Adrenal gland (tissue), 19 donors: ENCODE measurements at places on chromosomes 4 and X. TPM values are rescaled to one million over a fixed set of nuclear protein-coding genes. Genes with fewer than 3 reads are reported as not detected.

- no peaks in the 10 kb centered on the region for H3K36me3 ChIP-seq
- no peak overlapping the region for H3K27ac ChIP-seq
- peaks cover 7% of the 10 kb centered on the region for H3K4me1 ChIP-seq
- no peaks in the 10 kb centered on the region for H3K27me3 ChIP-seq
- peak; percentile 87 for DNase-seq
- H3K4me3 ChIP-seq: no peak overlapping the region
Observed at GRCh38 chrX:17597836-17598439, 139.4 kb upstream of the SCML1 start.

- no peak for DNase-seq
- H3K4me1 ChIP-seq: no peaks in the 10 kb centered on the region
- no peak overlapping the region for H3K4me3 ChIP-seq
- no peak overlapping the region for H3K27ac ChIP-seq
Observed at GRCh38 chr4:8516996-8517550, 63.1 kb upstream of the GPR78 start.

GRCh38 chr4:146049802-146050201 is 111.2 kb upstream of the ZNF827 start:
- H3K27ac ChIP-seq: no peak overlapping the region
- no peak overlapping the region for H3K4me3 ChIP-seq
- DNase-seq: no peak
- H3K36me3 ChIP-seq: no peaks in the 10 kb centered on the region
- no peaks in the 10 kb centered on the region for H3K4me1 ChIP-seq

DNA sequence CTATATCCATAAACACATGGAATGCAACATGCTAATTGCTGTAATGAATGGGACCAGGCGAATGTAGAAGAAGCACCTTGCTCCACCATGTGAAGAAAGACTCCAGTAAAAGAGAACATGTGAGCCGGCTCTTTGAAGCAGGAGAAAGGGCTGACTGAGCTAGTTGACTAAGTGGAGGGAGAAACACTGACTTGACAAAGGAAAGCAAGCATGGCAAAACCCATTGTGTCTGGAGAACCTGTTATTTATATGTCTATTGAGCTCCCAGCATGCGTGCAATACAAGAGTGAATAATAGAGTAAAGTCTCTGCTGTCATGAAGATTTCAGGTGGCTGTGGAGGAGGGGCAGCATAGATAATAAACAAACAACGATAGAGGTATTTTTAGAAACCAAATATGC is 559.9 kb downstream of the RAB28 start:
- no peak overlapping the region for H3K27ac ChIP-seq
- H3K36me3 ChIP-seq: no peaks in the 10 kb centered on the region
- H3K27me3 ChIP-seq: no peaks in the 10 kb centered on the region
- no peak for DNase-seq

The FGG gene
- 5.7 TPM for total RNA-seq

DNA sequence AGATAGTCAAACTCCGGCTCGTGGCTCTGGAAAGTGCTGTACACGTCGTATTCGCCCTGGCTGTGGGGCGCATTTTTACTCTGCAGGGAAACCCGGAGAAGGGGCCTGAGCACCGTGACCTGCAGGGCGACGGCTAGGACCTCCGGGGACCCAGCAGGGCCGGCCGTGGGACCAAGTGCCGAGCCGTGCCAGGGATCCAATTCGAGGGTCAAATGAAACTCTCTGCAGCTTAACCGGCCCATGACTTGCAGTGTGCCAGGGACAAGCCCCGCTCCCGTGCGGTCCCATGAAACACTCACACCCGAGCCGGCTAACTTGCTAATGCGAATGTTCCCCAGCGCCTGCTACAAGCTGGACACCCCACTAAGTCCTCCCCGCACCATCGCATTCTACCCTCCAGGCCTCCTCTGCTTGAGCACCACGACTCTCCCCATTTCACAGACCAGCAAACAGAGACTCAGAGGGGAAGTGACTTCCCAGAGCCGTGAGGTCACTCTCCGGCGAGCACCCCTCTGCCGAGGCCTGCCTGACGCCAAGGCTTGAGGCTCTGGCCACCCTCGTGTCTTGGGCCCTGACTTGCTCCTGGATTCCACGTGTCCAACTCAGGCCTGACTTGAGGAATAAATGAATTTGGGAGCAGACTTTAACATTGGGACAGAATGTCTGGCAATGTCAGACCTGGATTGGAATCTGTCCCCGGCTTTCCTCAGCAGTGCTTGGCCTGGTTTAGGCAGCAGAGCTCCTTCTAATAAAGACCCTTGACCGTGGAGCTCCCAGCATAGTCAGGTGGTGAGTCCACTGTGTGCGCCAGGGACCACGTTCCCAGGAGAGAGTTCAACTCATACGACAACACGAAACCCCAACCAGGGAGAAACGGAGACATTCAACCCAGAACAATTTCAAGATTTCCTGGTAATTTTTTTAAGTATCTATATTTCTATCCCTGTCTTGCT is 93.6 kb downstream of the PPP2R2C start:
- no peak for DNase-seq
- H3K4me1 ChIP-seq: no peaks in the 10 kb centered on the region
- H3K27me3 ChIP-seq: no peaks in the 10 kb centered on the region
- H3K36me3 ChIP-seq: no peaks in the 10 kb centered on the region
- H3K4me3 ChIP-seq: no peak overlapping the region

GRCh38 chr4:41451961-41452360 is 86.0 kb upstream of the LIMCH1 start:
- H3K4me1 ChIP-seq: peaks cover 13% of the 10 kb centered on the region
- H3K27ac ChIP-seq: no peak overlapping the region
- no peaks in the 10 kb centered on the region for H3K27me3 ChIP-seq
- no peak overlapping the region for H3K4me3 ChIP-seq

DNA sequence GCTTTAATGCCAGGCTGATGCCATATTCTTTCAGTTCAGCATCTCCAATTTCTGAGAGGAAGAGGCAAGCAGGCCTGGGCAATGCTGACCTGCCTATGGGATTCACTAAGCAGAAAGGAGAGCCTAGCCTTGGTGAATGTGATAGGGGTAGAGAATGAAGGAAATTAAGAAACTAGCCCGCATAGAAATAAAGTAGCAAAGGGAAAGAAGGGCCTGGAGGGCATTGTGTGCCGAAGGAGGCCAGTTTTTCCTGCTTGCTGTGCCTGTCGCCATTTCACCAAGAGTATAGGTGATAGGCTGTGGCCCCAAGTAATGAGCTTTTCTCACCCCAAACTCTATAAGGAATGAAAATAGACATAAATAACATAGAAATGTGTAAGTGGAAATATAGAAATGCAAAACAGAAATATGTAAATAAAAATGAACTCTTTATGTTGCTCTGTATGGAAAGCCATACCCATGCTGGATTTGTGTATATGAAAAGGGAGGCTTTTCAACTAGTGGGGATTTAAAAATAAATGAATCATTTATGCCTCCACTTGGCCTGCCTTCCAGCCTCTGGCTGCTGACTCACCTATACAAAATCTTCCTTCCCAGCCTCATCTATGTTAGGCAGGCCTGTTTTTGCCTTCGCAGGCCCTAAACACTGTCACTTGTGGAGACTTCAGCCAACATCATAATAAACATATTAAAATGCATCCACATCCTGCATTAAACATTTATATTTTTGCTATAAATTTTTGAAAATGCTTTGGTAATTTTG is 5.1 kb upstream of the OCRL start:
- no peaks in the 10 kb centered on the region for H3K27me3 ChIP-seq
- H3K4me3 ChIP-seq: no peak overlapping the region
- H3K4me1 ChIP-seq: no peaks in the 10 kb centered on the region
- DNase-seq: no peak
- H3K27ac ChIP-seq: no peak overlapping the region

- H3K36me3 ChIP-seq: no peaks in the 10 kb centered on the region
- no peak overlapping the region for H3K4me3 ChIP-seq
- no peaks in the 10 kb centered on the region for H3K27me3 ChIP-seq
- no peaks in the 10 kb centered on the region for H3K4me1 ChIP-seq
Observed at GRCh38 chr4:54723220-54723619, 65.5 kb downstream of the KIT start.

The CDX4 gene
- not detected for total RNA-seq

DNA sequence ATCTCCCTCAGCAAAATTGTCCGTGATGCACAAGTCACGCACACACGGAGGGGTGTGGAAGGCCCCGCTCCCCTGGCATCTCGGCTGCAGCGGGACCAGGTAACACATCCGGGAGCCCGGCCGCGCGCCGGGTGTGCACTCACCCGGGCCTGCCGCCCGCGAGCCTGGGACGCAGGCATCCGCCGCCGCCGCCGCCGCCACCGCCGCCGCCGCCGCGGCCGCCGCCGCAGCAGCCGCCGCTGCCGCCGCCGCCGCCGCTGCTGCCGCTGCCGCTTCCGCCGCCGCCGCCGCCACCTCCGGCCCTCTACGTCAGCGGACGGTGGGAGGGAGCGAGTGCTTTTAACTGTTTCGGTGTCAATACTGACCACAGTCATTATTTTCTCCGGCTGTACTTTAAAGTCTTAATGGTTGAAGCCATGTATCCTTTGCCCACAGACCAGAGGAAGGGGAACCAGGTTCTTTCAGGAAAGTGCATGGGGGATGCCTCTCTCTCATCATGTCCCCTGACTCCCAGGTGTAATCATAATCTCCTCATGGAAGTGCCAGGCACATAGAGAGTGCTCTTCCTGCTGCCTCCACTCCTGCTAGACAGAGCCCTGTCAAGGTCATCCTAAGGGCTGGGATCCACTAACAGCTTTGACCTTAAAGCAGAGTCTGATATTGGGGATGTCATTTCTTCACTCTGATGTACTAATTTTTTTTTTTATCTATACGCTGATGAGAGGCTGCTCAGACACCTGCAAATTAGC is 38.0 kb downstream of the MAGEE2 start:
- peak; percentile 45 for DNase-seq
- no peak overlapping the region for H3K4me3 ChIP-seq
- no peaks in the 10 kb centered on the region for H3K4me1 ChIP-seq
- peaks cover 1% of the 10 kb centered on the region for H3K27me3 ChIP-seq

The AKAP14 gene
- not detected for total RNA-seq
